AG10803 (cell line): ENCODE measurements at places on chromosomes 5 and 9.

- DNase-seq, result peak; percentile 6
These were observed 240.9 kb downstream of the TLE4 start for GRCh38 chr9:79812507-79813257.

GRCh38 chr5:89817841-89818240 lies 591.7 kb downstream of the CETN3 start:
- DNase-seq, result no peak

GRCh38 chr9:113574441-113575262 lies 111.1 kb downstream of the RGS3 start:
- DNase-seq, result peak; percentile 37

GRCh38 chr5:31585895-31586270 lies 53.0 kb upstream of the PDZD2 start:
- peak; percentile 10 for DNase-seq

DNA sequence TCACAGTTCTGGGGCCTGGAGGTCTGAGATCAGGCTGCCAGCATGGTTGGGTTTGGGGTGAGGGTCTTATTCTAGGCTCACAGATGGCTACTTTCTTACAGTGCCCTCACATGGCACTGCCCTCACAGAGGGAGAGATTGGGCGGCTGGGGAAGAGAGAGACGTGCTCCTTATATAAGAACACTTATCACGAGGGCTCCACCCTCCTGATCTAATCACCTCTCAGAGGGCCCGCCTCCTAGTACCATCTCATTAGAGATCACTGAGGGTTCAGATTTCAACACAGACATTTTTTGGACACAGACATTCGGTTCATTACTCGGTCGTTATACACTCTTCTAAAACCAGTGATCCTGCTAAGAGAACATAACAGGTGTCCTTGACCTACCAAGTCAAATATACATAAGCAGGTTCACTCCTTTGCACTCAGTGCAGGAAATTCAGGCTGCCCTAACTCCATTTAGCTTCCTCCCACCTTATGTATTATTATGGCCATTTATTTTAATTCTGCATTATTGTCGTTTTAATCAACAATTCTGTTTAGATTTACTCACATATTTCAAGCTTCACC lies 121.7 kb downstream of the ICE1 start:
- DNase-seq, result no peak

DNA sequence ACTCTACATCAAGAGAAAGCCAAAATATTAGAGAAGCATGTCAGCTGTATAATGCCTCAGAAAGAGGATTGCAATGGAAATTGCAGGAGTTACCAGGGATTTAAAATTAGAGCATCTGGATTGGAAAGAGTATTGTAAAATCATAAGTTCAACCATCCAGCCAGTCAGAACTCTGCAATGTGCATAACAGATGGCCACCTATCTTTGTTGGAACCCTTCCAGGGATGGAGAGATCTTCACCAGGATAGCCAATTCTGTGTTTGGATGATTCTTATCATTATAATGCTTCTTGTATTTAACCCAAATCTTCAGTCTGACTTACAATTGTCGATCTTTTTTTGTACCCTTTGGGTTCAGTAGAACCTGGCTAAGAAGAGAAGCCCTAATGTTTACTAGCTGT lies 164.4 kb downstream of the TLR4 start:
- no peak for DNase-seq

- no peak for DNase-seq
These were observed 2.2 kb downstream of the DYNC2I2 start for GRCh38 chr9:128654481-128654880.

GRCh38 chr5:37771731-37772130 lies 68.1 kb downstream of the GDNF start:
- DNase-seq, result peak; percentile 100

GRCh38 chr5:389891-390622 lies 52.9 kb upstream of the EXOC3 start:
- DNase-seq, result no peak
